ENCODE measurements at places on chromosomes 1 and 21.
A peak's percentile ranks its signal among the peaks of the same experiment; 100 is the strongest.

- DNase-seq, result no peak
Observed at GRCh38 chr21:36723371-36723881, 24.5 kb downstream of the SIM2 start.

DNA sequence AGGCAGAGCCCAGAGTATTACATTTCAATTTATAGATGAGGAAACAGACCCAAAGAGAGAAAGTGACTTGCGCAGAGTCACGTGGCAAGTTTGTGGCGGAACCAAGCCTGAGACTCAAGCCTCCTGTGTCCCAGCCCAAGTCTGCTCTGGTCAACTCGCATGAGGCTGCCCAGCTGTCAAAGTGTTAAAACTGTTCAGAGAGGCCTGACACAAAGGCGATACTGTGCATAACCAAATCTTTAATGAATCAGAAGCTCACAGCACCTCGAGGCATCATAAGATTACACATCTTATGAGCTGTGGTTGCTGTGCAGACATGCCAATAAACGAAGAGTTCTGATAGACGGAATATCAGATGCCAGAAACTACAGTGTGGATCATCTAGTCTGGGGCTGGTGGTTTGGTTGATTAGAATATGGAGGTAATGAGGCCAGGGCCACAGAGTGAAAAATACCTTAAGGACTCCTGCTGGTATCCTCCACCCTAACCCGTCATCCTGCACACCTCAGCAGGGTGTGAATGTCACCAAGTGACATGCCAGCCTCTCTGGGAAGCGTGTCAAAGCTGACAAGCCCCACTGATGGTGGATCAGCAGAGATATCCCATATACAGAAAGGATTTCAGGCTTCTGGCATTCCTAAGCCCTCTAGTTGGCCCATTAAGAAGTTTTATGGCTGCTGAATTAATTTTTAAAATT is 42.2 kb downstream of the TNNT2 start:
- DNase-seq, result no peak

DNA sequence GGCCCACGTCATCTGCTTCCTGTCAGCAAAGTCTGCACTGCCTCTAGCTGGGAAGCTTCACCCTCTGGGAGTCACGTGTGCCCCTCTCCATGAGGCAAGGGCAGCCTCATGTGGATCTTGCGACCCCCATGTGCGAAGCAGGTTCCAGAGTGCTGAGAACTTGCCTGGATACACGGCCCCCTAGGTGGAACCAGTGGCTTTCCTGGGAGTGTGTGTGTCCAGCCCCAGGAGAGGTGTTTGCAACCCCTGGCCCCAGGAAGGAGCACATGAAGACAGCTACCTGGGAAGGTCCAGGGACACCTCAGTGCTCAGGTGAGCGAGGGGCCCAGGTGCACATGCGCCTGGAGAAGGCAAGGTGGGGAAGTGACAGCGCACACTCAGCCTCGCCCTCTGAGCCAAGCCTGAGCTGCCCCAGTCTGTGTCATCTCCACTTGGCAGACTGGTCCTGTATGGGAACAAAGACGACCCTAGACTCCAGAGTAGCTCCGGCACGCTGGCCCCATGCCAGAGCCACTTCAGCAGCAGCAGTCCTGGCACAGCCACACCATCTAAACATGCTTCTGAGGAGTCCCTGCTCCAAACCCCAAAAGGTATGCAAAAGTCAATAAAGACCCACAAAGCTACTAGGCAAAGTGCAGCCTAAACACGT is 8.9 kb downstream of the LSS start:
- no peak for DNase-seq

DNA sequence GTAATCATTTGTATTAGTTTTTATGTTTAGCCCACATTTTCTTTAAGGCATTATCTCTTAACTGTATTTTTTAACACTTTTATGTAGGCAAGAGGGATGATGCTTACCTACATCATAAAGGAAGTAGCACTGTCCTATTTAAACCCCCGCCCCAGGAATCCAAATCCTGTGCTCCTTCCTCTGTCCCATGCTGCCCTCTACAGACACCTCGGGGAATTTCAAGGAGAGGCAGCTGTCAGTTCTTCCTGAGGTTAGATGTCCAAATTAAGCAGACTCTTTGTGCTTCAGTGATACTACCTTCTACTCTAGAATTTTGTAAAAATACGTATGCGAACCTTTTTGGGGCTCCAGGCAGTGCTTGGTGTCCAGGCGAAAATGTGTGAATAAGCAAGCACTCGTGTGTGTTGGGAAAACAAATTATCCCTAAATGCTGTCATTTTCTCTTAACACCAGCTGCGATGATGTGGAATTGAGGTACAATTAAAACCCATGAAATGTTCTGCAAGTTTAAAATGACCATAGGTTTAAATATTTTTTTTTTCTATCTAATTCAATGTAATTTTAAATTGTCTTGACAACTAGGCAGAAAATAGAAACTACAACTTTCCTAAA is 19.2 kb downstream of the CRCT1 start:
- DNase-seq, result peak; percentile 40

DNA sequence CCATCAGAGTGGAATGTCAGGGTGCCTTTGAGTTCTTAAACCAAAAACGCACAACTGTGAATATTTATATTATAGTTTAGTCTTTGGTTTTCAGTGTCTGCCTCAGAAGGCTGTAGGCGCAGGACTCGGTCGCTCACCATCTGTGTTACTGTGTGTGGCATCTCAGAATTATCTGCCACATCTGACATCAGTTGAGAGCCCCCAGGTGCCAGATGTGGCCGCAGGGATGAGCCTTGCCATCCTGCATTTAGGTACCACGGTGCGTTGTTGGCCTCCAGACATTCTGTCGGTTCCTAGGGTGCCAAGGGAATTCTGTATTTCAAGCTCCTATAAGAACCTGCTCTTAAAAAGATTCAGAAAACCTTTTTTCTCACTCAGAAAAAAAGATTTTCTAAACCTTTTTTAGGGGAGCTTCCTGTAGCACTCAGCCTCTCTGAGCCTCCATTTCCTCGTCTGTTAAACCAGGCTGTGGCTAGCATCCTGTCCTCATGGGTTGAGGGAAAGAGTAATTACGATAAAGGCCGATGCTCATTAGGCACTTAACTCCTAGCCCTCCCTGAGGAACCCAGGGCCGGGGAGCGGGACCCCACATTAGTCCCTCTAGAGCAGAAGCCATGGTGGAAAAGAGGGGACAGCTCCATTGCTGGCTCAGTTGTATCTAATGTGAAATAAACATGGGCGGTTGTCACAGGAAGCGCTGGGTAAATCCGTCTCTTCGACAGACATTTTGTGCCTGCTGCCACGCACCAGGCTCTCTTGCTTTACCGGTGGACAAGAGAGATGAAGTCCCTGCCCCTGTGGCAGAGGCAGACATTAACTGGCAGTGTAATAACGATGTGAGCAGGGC is 70.2 kb upstream of the MORC3 start:
- DNase-seq, result no peak

- DNase-seq, result no peak
Observed at GRCh38 chr1:219908170-219908569, 20.2 kb downstream of the SLC30A10 start.

GRCh38 chr1:165828669-165829329 is 1.4 kb downstream of the UCK2 start:
- DNase-seq, result peak; percentile 84

- DNase-seq, result no peak
Observed at GRCh38 chr21:31778546-31778945, 46.6 kb upstream of the SCAF4 start.

- DNase-seq, result no peak
Observed at GRCh38 chr1:145944532-145944931, 13.3 kb downstream of the LIX1L start.

- no peak for DNase-seq
Observed at GRCh38 chr1:115949156-115949555, 27.2 kb upstream of the SLC22A15 start.

GRCh38 chr1:21585037-21585436 is 75.8 kb downstream of the ALPL start:
- DNase-seq, result no peak

GRCh38 chr1:99650030-99650429 is 4.1 kb downstream of the PALMD start:
- DNase-seq, result no peak

GRCh38 chr1:228015276-228016180 is 8.7 kb downstream of the WNT3A start:
- no peak for DNase-seq

DNA sequence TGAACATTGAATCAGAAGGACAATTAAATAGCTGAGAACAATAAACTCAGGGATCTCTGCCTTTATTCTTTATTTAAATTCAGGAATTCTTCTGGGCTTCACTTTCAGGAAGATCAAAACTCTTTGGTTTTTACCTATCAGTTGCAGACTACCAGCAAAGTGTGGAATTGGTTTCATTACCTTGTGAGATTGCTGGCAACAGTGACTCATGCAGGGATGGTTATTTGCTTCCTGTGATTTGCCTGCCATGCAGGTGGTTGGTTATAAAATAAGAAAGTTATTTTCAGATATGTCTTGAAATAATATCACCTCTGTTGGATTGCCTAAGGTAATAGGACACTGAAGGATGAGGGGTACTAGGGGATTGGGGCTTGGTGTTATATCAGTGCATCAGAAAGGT is 204.6 kb downstream of the PTBP2 start:
- DNase-seq, result no peak

- no peak for DNase-seq
Observed at GRCh38 chr1:154557939-154558719, at the start of gene UBE2Q1. UBE2Q1 (minus strand) TSS chr1:154558662; CDS start chr1:154558553, 109 bp downstream.

GRCh38 chr1:194787001-194787400 is 1600.6 kb upstream of the B3GALT2 start:
- DNase-seq, result no peak

- no peak for DNase-seq
Observed at GRCh38 chr1:26059906-26060305, 7.5 kb downstream of the TRIM63 start.

GRCh38 chr1:10663678-10664035 is 132.8 kb downstream of the CASZ1 start:
- peak; percentile 36 for DNase-seq

DNA sequence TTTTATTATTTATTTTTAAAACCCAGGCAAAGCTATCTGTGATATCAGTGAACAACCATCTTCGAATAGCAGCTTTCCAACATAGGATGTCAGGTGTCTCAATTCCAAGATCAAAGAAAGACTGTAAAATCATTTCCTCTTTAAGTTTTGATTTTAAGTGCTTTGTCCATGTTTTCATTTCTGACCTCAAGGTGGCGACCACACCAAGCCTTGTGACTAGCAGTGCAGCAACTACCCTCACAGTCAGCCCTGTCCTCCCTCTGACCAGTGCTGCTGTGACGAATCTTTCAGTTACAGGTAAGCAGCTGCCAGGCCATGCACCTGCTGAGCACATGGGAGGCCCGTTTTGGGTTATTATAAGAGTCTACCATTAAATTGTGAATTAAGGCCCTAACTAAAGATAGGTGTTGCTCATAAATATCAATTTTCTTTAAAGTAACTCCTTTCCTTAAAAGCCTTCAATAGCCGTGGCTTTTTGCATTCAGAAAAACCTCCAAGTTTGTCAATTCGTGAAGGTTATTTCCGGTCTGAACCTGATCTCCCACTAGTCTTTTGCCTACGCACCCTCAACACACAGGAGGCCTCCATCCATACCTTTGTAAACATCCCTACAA is 117.0 kb downstream of the CD247 start:
- no peak for DNase-seq

DNA sequence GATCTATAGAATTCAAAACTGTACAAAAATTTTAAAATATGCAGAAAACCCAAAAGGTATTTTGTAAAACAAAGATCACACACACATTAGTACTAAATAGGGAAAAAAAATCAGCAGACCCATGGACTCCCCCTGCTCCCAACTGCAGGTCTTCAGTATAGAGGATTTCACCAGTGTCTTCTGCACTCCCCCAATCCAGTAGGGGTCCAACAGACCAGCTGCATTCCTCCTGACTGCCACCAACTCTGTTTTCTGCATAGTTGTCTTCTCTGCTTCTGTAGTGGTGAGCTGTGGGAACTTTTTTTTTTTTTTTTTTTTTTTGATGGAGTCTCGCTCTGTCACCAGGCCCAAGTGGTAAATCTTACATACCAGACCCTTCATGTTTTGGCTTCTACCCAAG is 21.9 kb downstream of the CLCA2 start:
- DNase-seq, result no peak

Data from NCI-H1694 (cell line).